Pancreas (tissue), 10 donors: ENCODE measurements at places on chromosomes 4 and X. TPM values are rescaled to one million over a fixed set of nuclear protein-coding genes. Genes with fewer than 3 reads are reported as not detected.

- peaks cover 35% of the 10 kb centered on the region for H3K4me1 ChIP-seq
- H3K36me3 ChIP-seq = no peaks in the 10 kb centered on the region
- peak overlapping the region; percentile 13 for H3K4me3 ChIP-seq
- peak overlapping the region; percentile 79 for H3K27ac ChIP-seq
- no peaks in the 10 kb centered on the region for H3K27me3 ChIP-seq
Measured at GRCh38 chr4:76208005-76208765, 5.4 kb downstream of the SCARB2 start.

DNA sequence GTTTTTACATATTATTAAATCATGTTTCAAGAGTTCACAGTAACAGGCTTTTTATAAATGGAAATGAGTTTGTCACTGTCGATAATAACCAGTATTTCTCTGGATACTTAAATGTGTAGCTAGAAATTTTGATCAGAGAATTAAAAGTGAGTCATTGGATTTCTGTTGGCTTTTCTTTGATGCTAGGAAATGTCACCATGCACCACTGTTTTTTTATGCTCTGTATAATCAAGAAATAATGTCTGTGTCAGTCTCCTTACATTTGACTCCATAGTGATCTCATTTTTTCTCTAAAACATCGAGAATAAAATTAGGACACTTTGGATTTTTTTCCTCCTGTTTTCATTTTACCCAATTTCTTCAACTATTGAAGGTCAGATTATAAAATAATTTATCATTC is 234.2 kb downstream of the RAPGEF2 start:
- no peak for DNase-seq
- no peaks in the 10 kb centered on the region for H3K27me3 ChIP-seq
- H3K36me3 ChIP-seq = no peaks in the 10 kb centered on the region
- H3K27ac ChIP-seq = no peak overlapping the region

DNA sequence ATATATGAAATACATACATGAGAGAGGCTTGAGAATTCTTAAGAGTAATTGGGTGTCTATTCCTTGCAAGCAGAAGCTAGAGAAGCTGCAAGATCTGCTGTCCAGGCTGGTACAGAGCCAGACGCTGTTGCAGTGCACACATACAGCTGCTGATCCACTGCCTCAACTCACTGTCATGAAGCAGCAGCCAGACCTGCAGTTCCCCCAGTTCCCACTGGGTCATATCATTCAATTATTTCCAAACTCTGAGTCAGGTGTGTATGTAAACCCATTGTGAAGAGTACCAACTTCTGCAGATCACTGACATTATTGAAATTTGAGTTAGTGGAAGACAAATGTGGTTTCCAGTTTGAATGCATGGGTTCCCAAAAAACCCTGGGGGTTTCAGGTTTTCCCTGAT is 1212.8 kb upstream of the ADGRL3 start:
- H3K4me1 ChIP-seq = no peaks in the 10 kb centered on the region
- no peak overlapping the region for H3K4me3 ChIP-seq
- H3K27ac ChIP-seq = no peak overlapping the region
- no peaks in the 10 kb centered on the region for H3K27me3 ChIP-seq
- no peaks in the 10 kb centered on the region for H3K36me3 ChIP-seq

- no peak overlapping the region for H3K27ac ChIP-seq
- no peak for DNase-seq
- H3K36me3 ChIP-seq = no peaks in the 10 kb centered on the region
- no peaks in the 10 kb centered on the region for H3K4me1 ChIP-seq
- no peaks in the 10 kb centered on the region for H3K27me3 ChIP-seq
- no peak overlapping the region for H3K4me3 ChIP-seq
Measured at GRCh38 chr4:152515678-152516077, 20.2 kb downstream of the FBXW7 start.

- no peak for DNase-seq
- no peaks in the 10 kb centered on the region for H3K27me3 ChIP-seq
Measured at GRCh38 chrX:456551-457291, 70.0 kb upstream of the PPP2R3B start.

- no peak overlapping the region for H3K4me3 ChIP-seq
- no peaks in the 10 kb centered on the region for H3K36me3 ChIP-seq
- no peaks in the 10 kb centered on the region for H3K27me3 ChIP-seq
- DNase-seq = no peak
- H3K27ac ChIP-seq = no peak overlapping the region
Measured at GRCh38 chr4:11252149-11252548, 176.5 kb downstream of the HS3ST1 start.

GRCh38 chr4:42560467-42560861 is 96.4 kb downstream of the ATP8A1 start:
- DNase-seq = no peak
- no peaks in the 10 kb centered on the region for H3K4me1 ChIP-seq
- H3K4me3 ChIP-seq = no peak overlapping the region
- H3K27ac ChIP-seq = no peak overlapping the region

GRCh38 chrX:146433771-146434170 is 375.8 kb upstream of the CXorf51B start:
- H3K4me3 ChIP-seq = no peak overlapping the region
- no peaks in the 10 kb centered on the region for H3K4me1 ChIP-seq
- H3K36me3 ChIP-seq = no peaks in the 10 kb centered on the region
- H3K27me3 ChIP-seq = no peaks in the 10 kb centered on the region

- no peak overlapping the region for H3K4me3 ChIP-seq
- DNase-seq = no peak
- no peaks in the 10 kb centered on the region for H3K36me3 ChIP-seq
- H3K27ac ChIP-seq = no peak overlapping the region
- H3K4me1 ChIP-seq = no peaks in the 10 kb centered on the region
- H3K27me3 ChIP-seq = no peaks in the 10 kb centered on the region
Measured at GRCh38 chr4:27894951-27895350, 1034.3 kb downstream of the STIM2 start.

DNA sequence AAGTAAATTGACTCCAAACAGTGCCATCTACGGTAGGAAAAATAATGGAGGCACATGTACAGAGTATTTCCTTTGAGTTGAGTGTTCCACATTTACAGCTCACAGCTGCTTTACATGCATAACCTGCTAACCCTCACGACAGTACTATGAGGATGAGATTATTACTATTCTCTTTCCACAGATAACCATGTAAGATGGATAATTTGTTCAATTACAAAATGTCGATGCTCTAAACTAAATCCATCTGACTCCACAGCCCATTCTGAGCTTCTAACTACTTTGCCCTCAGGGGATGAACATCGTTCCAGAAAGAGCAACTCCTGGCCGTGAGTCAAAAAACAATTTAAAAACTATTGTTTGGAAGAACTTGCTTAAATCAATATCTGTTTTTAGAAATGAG is 330.4 kb upstream of the NWD2 start:
- DNase-seq = no peak
- no peaks in the 10 kb centered on the region for H3K27me3 ChIP-seq
- H3K4me3 ChIP-seq = no peak overlapping the region

GRCh38 chr4:156243015-156243414 is 289.3 kb upstream of the CTSO start:
- H3K27me3 ChIP-seq = no peaks in the 10 kb centered on the region
- H3K27ac ChIP-seq = no peak overlapping the region
- no peaks in the 10 kb centered on the region for H3K4me1 ChIP-seq
- H3K4me3 ChIP-seq = no peak overlapping the region
- no peaks in the 10 kb centered on the region for H3K36me3 ChIP-seq

DNA sequence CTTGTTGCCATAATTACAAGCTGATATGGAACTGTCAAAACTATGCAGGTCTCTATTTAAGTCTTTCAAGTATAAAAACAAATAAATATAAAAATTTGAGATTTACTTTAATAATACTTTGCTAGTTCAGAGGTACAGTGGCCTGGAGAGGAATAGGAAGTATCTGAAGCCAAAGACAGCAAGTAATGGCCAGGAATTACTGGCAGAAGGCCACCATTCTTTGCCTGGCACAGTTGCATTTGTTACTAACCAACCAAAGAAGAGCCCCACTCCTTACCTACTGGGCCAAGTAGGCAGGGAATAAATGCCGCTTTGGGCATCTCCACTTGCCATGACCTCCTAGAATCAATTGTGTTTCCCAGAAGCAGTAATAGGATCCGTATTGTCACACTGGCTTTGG is 13.8 kb upstream of the ADAMTS3 start:
- DNase-seq = no peak
- H3K4me3 ChIP-seq = no peak overlapping the region
- H3K4me1 ChIP-seq = no peaks in the 10 kb centered on the region

GRCh38 chr4:25749150-25749794 is 93.6 kb downstream of the SLC34A2 start:
- no peaks in the 10 kb centered on the region for H3K27me3 ChIP-seq
- no peaks in the 10 kb centered on the region for H3K4me1 ChIP-seq
- H3K27ac ChIP-seq = peak overlapping the region; percentile 38
- no peak for DNase-seq

DNA sequence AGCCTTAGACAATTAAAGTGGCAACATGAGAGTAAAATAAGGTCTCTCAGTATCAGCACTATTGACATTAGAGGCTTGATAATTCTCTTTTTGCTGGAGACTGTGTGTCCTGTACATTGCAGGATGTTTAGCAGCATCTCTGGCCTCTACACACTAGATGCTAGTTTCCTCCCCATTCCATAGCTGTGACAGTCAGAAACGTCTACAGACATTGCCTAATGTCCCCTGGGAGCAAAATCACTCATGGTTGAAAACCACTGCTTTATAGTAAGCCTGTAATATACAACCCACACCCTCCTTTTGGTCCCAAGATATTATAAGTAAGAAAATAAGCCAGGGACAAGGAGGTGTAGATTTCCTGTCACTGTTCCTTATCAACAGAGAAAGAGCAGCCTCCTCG is 166.0 kb downstream of the FRMPD4 start:
- no peak overlapping the region for H3K4me3 ChIP-seq
- H3K27me3 ChIP-seq = no peaks in the 10 kb centered on the region
- H3K4me1 ChIP-seq = no peaks in the 10 kb centered on the region
- no peaks in the 10 kb centered on the region for H3K36me3 ChIP-seq
- H3K27ac ChIP-seq = no peak overlapping the region

- H3K27ac ChIP-seq = no peak within 1 kb of the TSS
- H3K36me3 ChIP-seq = no peaks in the 10 kb centered on the region
- DNase-seq = peak; percentile 9
- no peaks in the 10 kb centered on the region for H3K4me1 ChIP-seq
- no peak within 1 kb of the TSS for H3K4me3 ChIP-seq
- H3K27me3 ChIP-seq = no peaks in the 10 kb centered on the region
Measured at GRCh38 chrX:49264460-49264859, at the start of gene FOXP3. TSS of gene FOXP3 (minus strand) at chrX:49264710. CDS start at chrX:49258505, 6,205 bp downstream.

DNA sequence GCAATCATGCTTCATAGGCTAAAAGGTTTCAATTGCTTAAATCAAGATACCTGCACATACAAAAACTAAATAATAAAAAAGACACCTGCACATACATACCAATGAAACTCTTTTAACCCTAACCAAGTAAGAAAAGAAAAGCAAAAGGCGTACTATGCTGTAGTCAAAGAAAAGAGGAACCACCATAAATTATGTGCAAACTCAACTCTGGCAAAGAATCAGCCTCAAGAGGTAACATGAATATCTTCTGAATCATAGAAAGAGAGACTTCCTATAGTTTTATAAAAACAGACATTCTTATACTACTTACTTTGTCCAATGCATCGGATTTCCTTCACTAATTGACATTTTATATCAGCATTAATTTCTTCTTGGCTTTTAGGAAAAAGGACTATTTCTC is 29.3 kb downstream of the MMGT1 start:
- no peak for DNase-seq
- no peaks in the 10 kb centered on the region for H3K4me1 ChIP-seq
- no peak overlapping the region for H3K4me3 ChIP-seq
- no peak overlapping the region for H3K27ac ChIP-seq
- no peaks in the 10 kb centered on the region for H3K27me3 ChIP-seq
- no peaks in the 10 kb centered on the region for H3K36me3 ChIP-seq

GRCh38 chr4:88242144-88242543 is 42.2 kb downstream of the PPM1K start:
- no peaks in the 10 kb centered on the region for H3K36me3 ChIP-seq
- H3K27me3 ChIP-seq = no peaks in the 10 kb centered on the region
- no peaks in the 10 kb centered on the region for H3K4me1 ChIP-seq
- H3K4me3 ChIP-seq = no peak overlapping the region
- DNase-seq = no peak

DNA sequence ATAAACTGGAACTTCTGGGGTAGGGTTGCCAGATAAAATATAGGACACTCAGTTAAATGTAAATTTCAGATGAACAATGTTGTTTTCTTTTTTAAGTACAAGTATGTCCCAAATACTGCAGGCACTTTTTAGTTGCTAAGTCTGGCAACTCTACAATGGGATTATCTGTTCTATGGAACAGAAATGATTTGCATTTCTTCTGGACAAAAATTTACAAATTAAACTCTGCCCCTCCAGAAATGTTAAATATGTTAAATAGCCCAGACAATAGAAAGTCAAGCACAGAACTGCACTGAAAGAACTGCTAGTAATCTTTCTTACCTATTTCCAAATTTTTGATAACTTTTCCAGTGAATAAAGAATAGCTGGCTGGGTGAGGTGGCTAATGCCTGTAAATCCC is 140.1 kb upstream of the DDX53 start:
- H3K27me3 ChIP-seq = no peaks in the 10 kb centered on the region
- DNase-seq = no peak
- no peaks in the 10 kb centered on the region for H3K36me3 ChIP-seq

GRCh38 chr4:5708449-5709206 is at the start of gene EVC2:
TSS of gene EVC2 (minus strand) at chr4:5708559. CDS start at chr4:5708513, 46 bp downstream.
- no peaks in the 10 kb centered on the region for H3K27me3 ChIP-seq
- H3K4me1 ChIP-seq = peaks cover 7% of the 10 kb centered on the region
- H3K27ac ChIP-seq = peak within 1 kb of the TSS; percentile 64
- H3K36me3 ChIP-seq = no peaks in the 10 kb centered on the region

DNA sequence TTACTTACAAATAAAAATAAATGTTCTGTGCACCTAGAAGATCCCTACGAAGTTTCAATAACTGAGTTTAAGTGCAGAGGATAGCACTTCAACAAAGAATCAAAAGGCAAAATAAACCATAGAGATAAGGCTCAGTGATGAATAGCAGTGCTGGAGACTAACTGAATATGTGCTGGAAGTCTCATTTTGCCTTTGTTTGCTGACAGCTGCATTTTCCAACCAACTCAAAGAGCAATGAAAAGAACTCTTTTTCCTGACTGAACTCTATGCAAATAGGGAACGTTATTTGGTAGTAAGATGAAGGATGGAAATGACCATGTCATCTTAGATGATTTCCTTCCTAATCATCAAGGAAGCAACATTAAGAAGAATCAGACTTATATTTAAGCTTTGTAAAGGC is 32.7 kb upstream of the ADH7 start:
- H3K27ac ChIP-seq = no peak overlapping the region
- no peaks in the 10 kb centered on the region for H3K4me1 ChIP-seq
- no peaks in the 10 kb centered on the region for H3K36me3 ChIP-seq
- H3K27me3 ChIP-seq = no peaks in the 10 kb centered on the region
- DNase-seq = no peak

GRCh38 chrX:109847257-109848187 is 114.5 kb upstream of the ACSL4 start:
- no peaks in the 10 kb centered on the region for H3K4me1 ChIP-seq
- no peaks in the 10 kb centered on the region for H3K36me3 ChIP-seq
- no peaks in the 10 kb centered on the region for H3K27me3 ChIP-seq
- DNase-seq = no peak
- no peak overlapping the region for H3K27ac ChIP-seq

GRCh38 chr4:26451597-26451996 is 38.7 kb downstream of the CCKAR start:
- peaks cover 14% of the 10 kb centered on the region for H3K4me1 ChIP-seq
- H3K36me3 ChIP-seq = no peaks in the 10 kb centered on the region
- H3K4me3 ChIP-seq = no peak overlapping the region
- H3K27me3 ChIP-seq = no peaks in the 10 kb centered on the region
- DNase-seq = no peak
- peak overlapping the region; percentile 45 for H3K27ac ChIP-seq

Gene GPR50
- total RNA-seq = not detected

Gene DSPP
- not detected for total RNA-seq

Gene CRLF2
- not detected for total RNA-seq

Gene YY2
- total RNA-seq = 0.75 TPM

Gene APOO
- total RNA-seq = 9.2 TPM

Gene BEX5
- 8.1 TPM for total RNA-seq

Gene PCDH19
- 0.18 TPM for total RNA-seq

Gene SSX3
- total RNA-seq = not detected
